Muscle of leg (tissue), 16 donors: ENCODE measurements at places on chromosomes 5 and 9. TPM values are rescaled to one million over a fixed set of nuclear protein-coding genes. Genes with fewer than 3 reads are reported as not detected.
A peak's percentile ranks its signal among the peaks of the same experiment; 100 is the strongest.

- peak; percentile 69 for DNase-seq
Observed at GRCh38 chr5:71862087-71862486, 143.0 kb downstream of the CARTPT start.

DNA sequence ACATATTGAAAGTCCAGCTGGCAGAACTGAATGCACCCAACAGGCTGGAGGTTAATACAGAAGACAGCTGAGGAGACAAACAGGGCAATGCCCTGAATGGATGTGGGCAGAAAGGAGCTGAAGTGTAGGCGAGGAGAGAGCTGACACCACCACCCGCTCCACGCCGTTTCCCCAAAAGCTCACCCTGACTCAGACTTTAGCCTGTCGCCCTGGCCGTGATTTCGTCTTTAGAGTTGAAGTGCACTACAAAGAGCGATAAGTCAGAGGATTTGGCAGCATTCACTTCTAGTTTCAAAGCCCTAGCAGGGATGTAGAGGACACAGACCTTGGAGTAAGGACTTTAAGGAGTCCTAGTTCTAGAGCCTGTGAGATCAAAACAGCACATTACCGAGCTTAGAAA, 2.2 kb upstream of the ERAP1 start:
- no peak for DNase-seq

- no peak for DNase-seq
Observed at GRCh38 chr9:33332011-33332410, 41.7 kb downstream of the NFX1 start.

DNA sequence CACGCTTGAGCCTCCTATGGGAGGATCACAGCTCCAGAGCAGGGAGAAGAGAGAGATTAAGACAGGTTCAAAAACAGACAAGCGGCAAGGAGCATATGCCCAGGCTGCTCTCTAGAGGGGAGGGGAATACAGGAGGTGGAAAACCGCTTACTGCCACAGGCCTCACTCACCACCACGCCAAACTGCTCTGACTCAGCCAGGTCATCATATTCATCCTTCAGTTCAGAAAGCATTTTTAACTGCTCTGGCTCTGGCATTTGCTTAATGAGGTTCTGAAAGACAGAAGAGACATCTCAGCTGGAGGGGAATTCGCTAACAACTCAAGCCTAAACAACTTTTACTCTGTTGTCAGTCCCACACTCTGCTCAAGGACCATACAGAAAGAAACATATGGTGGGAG, 40.1 kb downstream of the PCDHGC5 start:
- DNase-seq: peak; percentile 82

DNA sequence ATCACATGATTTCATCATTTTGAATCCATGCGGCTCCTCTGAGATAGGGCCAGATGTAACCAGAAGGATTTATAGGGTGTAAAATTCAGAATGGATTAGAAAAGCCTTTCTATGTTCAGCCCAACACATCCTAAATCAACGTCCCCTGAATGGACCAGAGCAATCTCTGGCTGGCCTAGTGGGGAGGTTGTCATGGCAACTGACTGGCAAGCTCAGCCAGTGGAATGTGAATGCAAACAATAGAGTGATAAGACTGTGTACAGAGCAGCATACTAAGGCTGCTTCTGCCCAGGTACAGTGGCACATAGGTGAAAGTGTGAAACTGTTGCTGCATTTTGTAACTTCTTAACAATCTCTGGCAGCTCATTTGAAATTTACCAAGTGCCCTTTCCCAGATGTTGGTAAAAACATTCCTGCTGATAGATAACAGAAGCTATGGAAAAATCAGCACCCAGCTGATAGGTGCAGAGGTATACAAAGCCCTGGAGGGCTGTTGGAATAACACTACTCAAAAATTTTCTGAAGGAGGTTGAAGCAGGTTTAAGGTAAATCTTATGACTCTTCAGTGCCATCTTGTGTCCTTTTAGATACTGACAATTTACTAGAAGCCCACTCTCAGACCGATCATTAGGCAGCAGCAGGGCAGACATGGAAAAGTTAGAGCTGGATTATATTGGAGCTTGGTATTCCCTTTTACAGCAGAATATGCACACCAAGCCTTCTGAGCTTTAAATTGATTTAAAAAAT, 267.2 kb downstream of the RAB3C start:
- DNase-seq: peak; percentile 70

DNA sequence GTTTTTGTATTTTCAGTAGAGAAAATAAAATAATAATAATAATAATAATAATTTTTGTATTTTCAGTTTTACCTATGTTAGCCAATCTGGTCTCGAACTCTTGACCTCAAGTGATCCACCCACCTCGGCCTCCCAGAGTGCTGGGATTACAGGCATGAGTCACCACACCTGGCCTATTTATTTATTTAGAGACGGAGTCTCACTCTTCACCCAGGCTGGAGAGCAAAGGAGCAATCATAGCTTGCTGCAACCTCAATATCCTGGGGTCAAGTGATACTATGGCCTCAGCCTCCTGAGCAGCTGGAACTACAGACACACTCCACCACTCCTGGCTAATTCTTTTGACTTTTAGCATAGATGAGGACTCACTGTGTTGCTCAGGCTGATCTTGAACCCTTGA, 167.5 kb downstream of the TLE1 start:
- DNase-seq: no peak

- DNase-seq: no peak
Observed at GRCh38 chr9:136090768-136091581, 4.1 kb downstream of the NACC2 start.

DNA sequence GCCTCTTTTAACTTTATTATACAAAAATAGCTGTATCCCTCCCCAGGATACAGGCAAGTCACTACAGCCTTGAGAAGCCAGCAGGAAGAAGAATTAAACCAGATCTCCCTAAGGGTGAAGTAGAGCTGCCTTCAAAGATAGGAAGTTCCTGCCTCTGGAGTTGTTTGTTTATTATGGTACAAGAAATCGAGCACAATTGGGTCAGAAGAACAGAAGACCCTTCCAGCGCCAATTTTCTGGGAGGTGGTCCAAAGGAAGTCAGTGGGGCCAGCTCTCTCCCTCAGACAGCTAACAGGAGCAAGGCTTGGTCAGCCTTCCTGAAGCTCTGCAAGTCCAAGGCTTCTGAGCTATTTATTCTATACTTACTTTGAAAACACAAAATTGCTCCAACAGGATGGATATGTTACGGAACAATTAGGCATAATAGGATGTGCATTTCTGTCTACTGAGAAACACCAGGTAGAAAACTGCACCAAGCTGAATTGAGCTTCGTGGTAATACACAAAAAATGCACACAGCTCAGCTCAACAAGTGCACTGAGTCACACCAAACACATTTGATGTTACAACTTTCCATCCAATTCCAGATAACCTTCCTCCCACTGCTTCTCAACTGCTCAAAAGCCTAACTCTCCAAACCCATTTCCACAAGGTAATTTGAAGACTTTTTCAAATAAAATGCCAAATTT, 16.0 kb downstream of the SERINC5 start:
- DNase-seq: peak; percentile 92

DNA sequence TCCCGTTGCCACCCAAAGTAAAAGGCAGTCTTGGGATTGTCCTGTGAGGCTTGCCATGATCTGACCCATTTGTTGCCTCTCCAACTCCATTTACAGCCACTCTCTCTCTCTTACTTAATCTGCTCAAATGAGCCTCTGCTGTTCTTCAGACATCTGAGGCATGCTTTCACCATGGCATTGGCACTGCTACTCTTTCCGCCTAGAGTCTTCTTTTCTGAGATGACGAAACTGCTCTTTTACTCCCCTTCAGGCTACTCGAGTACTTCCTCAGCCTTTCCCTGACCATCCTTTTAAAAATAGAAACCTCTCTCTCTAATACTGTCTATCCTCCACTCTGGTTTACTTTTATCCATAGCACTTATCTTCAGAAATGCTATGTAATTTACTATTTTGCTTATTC, 9.0 kb downstream of the FOCAD start:
- no peak for DNase-seq

DNA sequence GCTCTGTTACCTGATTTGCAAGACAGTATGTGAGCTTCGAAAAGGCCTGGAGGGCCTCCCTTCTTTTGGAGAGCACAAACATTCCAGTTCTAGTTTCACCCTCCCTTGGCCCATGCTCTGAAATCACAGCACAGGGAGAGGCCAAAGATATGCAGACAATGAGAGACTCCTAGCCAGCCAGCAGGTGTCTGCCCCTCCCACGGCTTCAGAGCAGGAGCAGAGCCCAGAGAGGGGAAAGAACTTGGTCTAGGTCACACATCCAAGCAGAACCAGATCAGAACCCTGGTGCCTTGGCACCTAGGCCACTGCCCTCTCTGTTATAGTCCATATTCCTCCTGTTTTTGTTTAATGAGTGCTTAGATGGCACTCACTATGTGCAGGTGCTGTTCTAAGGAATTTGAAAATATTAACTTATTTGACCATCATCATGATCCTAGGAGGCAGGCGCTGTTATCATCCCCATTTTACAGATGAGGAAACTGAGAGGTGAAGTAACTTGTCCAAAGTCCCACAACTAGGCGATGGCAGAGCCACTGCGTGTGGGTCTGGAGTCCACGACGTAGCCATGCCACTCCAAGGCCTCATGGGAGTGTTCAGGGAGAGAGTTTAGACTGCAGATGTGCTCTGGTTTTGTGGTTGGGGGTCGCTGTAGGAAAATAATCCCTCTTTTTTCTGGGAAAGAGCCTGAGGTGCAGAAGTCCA, 27.2 kb downstream of the TMOD1 start:
- DNase-seq: peak; percentile 21

DNA sequence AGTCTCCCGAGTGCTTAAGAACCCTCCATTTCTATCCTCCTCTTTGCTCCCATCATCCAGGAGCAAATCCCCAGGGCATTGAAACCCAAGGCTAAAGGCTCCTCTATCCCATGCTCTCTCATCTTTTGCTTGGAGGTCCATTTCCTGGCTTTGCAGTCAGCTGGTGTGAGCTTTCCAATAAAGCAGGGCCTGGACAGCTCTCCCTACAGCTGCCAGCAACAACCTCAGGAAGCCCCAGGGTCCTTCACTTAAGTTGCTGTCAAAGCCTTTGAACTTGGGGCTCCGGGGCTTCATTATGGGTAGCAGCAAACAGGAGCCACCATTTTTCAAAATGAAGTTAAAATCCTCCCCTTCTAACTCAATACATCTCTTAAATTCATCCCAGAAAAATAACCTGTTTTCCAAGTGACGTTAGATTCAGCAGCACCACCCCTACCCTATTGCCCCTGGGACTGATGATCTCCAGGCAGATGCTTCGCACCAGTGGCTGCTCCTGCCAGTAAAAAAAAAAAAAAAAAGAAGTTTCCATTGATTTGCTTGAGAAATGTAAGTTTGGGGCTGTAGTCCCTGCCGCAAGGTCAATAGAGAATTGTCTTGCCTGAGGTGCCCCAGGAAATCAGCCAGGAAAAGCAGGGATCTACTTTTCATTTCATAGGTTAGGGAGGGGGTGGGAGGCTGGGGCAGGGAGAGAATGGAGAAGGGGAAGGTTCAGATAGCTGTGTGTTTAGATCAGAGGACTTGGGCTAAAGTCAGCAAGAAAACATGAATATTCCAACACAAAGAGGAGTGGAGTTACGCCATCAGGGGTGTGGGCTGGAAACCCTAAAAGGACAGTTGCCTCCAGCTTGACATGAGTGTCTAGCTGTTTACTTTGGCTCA, 83.8 kb upstream of the IL6ST start:
- DNase-seq: peak; percentile 84

- no peak for DNase-seq
Observed at GRCh38 chr5:175717837-175718236, 60.0 kb downstream of the HRH2 start.

- DNase-seq: peak; percentile 22
Observed at GRCh38 chr5:171810227-171810626, 24.6 kb downstream of the SMIM23 start.

- no peak for DNase-seq
Observed at GRCh38 chr9:134869554-134870300, 10.9 kb upstream of the FCN2 start.

DNA sequence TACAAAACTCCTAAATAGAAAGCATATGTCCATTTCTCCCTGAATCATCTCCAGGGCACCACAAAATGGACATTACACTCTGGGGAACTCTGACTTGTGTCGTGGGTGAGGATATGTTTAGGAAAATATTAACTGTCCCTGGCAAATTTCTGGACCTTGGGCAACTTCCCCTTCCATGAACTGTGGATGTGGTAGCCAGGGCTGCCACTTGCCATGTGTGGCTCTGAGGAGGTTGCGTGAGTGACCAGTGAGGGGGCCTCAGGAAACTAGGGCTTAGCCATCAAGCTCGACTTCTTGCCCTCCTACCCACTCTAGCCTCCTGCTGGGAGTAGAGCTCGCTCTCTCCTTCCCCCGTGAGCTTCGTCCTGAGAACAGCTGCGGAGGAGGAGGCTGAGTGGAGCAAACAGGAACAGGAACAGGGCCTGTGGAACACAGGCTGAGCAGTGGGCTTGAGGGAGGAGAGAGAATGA, 13.8 kb upstream of the STC2 start:
- DNase-seq: peak; percentile 35

GRCh38 chr9:83966209-83966582, 13.8 kb downstream of the HNRNPK start:
- DNase-seq: no peak

- DNase-seq: no peak
Observed at GRCh38 chr5:173984218-173984617, 4.8 kb upstream of the C5orf47 start.

The FBLL1 gene
- 0.78 TPM for polyA plus RNA-seq

The KIF20A gene
- 25.8 TPM for polyA plus RNA-seq

The ORM2 gene
- 0.40 TPM for polyA plus RNA-seq

The NR6A1 gene
- 0.51 TPM for polyA plus RNA-seq

The TICAM2 gene
- 7.9 TPM for polyA plus RNA-seq
